Stimulated activated CD8-positive, alpha-beta memory T cell treated with anti-CD3 and anti-CD28 coated beads, Interleukin-4, amount 100 ng/mL, for 4 hours (primary cell): ENCODE measurements at places on chromosomes 4 and X.

DNA sequence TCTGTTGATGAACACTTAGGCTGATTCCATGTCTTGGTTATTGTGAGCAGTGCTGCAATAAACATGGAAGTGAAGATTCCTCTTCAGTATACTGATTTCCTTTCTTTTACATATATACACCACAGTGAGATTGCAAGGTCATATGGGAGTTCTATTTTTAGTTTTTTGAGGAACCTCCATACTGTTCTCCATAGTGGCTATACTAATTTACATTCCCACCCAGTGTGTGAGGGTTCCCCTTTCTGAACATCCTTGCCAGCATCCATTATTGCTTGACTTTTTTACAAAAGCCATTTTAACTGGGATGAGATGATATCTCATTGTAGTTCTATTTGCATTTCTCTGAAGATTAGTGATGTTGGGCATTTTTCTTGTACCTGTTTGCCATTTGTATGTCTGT lies 80.5 kb upstream of the GALNT7 start:
- DNase-seq: no peak

DNA sequence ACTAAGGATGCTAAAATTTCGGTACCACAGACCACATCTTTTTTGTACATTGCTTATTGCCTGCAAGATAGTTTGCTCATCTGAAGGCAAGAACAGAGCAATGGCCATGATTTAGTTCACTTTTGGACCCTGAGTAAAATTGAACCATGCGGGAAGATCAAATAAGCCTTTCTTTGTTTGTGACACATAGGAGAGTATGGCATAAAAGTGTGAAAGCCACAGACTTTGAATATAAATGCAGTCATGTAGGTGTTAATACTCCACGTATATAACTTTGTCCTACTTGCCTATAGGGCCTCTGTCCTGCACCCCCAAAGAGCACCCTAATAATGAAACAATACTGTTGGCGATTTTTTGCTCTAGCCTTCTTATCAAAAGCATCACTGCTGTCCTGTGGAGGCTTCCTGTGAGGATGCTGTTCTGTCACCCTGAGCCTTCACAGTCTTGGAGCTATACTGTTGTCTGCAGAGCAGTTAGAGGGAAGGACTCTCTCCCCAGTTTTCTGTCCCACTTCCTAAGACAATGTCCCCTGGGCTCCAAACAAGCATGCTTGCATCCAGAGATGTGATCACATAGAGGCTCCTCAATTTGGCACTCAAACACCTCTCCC lies 10.2 kb upstream of the CXCL13 start:
- DNase-seq: no peak

DNA sequence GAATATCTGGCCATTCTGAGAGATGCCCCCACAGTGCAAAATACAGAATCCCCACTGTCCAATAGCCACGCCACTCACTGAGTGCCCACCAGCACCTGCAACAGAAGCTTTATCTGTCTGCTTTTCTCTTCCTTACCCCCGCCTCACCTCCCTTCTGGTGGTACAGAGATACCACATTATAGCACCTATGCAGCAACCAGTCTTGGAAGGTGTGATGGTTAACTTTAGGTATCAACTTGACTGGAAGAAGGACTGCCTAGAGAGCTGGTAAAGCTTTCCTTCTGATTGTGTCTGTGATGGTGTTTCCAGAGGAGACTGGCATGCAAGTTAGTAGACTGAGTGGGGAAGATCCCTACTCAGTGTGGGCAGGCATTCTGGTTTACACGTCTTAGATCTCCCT lies 61.8 kb upstream of the TXK start:
- DNase-seq: no peak

DNA sequence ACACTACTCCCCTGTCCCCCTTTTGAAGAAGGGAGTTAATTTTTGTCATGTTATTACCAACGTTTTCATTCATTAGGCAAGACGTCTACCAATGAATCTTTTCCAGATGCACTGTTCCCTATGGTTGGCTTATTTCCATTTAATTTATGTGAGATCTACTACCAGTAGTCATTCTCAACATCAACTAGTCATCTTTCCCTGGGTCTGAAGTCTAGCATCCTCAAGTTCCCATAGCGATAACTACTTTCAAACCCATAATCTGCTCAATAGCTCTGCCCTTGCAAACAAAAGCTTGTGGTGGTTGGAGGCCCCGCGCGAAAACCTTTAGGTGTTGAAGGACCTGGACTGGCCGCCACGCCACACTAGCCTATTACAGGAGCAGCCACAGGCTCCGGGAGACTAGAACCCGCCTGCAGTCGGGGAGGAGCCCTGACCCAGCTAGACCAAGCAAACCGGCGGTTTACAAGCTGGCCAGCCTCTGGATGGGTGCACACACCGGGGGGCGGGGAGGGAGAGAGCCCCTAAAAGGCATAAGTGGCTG lies 746 bp downstream of the PPAT start:
- DNase-seq: no peak

DNA sequence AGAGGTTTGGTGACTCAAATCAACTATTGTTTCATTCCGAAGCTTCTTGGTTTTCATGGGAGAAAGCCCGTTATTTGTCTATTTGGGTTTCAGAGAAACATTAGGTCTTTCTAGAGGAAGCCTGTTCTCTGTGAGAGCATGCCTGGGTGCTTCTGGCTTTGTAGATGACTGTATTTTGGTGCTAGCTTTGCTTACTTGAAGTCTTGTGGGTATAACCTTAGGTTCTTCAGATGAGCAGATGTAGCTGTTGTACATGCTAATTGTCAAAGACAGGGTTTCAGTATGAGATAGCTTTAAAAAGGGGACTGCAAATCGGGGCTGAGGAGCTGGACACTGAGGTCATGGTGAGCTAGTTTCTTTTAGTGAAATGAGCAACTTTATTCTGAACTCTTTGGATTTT lies 7.9 kb upstream of the STOX2 start:
- DNase-seq: no peak

DNA sequence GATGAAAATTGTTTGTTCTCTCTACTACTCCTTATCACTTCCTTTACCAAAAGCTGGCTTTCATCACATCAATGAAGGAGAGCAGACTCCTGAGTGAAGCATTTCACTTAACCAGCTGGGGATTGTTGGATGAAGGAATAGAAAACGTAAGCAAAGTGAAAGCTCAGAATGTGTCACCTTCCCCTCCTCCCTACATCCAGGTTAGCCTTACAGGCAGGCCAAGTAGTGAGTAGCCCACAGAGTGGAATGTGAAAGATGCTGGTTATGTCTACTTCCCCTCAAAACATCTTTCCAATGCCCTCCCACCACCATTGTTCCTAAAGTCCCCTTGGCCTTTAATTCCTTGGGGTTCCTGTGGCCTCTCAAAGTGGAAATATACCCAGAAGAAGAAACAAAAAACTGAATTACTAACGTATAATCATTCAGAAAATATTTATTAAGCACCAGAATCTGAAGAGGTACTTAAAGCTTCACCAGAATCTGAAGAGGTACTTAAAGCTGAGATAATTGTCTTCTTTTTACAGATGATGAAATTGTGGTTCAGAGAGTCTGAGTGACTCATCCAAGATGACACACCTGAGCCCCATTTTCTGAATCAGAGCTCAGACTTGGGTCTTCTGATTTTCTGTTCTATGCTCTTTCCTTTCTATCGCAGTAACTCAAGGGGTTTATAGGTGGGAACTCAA lies 6.5 kb downstream of the P2RY4 start:
- no peak for DNase-seq

DNA sequence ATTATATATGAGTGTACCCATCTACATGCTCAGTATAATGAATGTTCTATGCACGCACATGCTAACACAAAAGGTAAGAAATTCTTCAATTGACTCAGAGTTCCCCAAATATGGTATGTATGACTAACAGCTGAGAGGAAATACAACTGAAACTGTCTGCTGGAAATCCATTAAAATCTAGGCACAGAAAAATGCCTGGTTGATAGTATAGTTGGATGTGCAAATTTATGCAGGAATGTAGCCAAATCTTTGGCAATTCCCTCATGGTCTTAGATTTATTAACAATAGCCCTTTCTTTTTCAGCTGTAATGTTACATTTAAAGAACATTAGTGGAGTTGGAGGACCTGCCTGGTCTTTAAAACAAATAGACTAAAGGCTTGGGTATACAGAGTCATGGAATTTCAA lies 5.5 kb downstream of the CAMK2D start:
- DNase-seq: no peak

DNA sequence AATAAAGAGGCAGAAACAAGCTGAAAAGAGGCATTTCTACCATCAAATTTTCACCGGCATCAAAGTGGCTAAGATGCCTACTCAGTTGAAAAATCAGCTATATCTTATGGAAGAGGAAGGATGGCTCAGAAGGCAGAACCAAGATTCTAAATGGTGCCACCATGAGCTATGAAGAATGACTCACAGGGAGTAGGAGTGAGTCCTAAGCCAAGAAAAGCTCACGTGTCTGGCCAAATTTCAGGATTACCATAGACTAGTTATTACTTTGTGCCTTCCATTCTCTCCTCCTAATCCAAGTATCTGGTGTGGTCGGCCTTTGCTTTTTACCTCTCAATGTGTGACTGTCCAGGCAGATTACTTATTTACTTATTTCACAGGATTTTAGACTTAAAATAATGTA lies 54.8 kb downstream of the BMP3 start:
- DNase-seq: no peak

DNA sequence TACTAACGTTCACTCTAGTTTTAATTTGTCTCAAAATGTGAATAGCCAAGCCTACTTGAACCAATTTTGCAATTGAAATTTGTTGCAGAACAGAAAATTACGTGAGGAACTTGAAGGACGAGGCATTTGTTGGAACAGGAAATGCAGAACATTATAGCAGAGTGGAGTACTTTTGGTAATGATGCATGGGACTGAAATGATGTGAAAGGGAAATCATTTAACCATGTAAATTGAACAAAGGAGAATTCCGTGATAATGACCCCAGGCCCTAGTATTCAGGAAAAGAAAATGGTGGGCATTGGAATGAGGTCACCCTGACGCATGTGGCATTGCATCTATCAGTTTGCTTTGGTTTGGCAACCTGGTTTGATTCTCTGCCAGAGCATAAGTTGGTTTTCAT lies 44.9 kb upstream of the BEND4 start:
- no peak for DNase-seq

GRCh38 chrX:23552303-23552702 lies 115.0 kb upstream of the PRDX4 start:
- no peak for DNase-seq

GRCh38 chr4:70508801-70509200 lies 9.6 kb upstream of the AMTN start:
- no peak for DNase-seq

DNA sequence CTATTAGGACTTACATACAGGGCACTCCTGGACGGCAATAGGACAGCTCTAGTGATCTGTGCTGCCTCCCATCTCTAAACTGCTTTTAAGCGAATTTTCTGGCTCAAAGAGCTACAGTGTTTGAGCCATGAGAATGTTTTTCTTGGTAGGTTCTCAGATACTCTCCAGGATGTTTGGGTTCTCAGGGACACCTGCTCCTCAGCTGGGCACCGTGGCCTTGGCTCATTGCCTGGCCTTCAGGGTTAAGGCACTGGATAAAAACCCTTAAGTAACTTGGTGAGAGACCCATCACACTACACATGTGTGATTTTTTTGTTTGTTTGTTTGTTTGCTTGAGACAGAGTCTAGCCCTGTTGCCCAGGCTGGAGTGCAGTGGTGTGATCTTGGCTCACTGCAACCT lies 38.5 kb upstream of the HERC5 start:
- no peak for DNase-seq

- DNase-seq: no peak
Measured at GRCh38 chrX:9249051-9249846, 215.3 kb upstream of the FAM9B start.

GRCh38 chr4:114400531-114400930 lies 198.1 kb upstream of the UGT8 start:
- no peak for DNase-seq

DNA sequence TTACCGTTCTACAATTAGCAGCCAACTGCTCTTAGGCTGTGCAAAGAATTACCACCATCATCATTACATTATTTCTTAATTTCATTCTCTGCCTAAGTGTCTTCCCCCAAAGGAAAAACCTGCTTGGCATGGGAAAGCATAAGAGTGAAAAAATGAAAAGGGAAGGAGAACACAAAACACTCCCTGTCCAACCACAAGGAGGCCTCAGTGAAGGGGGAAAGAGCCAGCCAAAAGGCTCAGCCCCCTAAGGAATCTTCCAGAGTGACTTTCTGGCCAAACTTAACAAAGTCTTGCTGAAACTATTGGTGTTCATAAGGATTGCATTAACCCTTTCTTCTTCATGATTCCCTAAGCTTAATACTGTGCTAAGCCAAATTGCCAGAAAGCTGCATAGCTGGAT lies 287.4 kb downstream of the SMARCA1 start:
- no peak for DNase-seq

- no peak for DNase-seq
Measured at GRCh38 chr4:137310593-137311490, 221.5 kb downstream of the PCDH18 start.

DNA sequence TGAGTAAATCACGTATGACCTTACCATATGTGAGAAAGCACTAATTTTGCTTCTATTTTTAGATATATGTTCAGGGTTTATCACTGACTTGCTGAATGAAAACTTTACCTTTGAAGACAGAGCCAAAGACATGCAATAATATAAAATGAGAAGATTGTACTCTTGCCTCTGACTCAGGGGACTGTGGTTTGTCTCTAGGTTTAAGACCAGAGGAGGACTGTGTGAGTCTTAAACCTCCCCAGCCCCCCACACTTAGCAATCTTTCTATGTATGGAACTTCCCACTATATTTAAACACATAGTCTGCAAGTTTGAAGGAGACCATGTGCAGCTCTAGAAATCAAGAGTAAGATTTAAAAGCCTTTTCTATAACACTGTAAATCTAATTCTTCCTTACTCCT lies 368.7 kb upstream of the FAM241A start:
- no peak for DNase-seq

GRCh38 chrX:119753639-119754257 lies 4.6 kb upstream of the SOWAHD start:
- no peak for DNase-seq

DNA sequence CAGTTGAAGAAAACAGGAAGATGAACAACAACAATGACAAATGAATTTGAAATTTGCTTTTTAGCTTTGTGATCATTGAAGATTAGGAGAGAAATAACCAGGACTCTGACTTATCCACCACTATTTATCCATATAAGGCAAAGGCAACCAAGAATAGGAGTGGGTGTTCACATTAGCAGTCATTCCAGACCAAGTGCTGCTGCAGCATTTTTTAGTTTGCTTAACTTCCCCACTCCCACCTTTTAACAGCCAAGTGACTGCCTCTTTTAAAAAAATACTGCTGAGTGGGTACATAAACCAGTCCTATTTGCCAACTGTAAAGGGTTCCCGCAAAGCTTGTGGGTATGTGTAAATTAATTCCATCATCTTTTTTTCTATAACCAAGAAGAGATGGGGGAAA lies 230.9 kb downstream of the IQCM start:
- DNase-seq: no peak

GRCh38 chr4:41024556-41025491 lies 189.5 kb downstream of the APBB2 start:
- DNase-seq: no peak

DNA sequence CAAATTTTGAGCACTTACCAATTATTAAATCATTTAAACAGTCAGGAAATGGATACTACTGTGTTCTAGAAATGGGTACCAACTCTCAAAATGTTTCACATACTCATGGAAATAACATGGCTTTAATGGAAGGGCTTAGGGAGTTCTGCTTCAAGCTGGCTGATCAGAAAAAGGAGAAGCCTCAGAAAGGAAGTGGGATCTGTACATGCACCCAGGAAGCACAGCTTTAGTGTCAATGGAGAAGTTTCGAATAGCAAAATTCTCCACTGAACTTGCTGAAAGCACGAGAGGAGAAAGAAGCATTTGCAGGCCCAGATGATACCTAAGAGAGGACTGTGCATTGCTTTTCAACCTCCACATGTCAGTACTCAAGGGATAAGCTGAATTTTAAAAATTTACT lies 11.1 kb upstream of the HS3ST1 start:
- DNase-seq: no peak

- no peak for DNase-seq
Measured at GRCh38 chr4:121861426-121861825, 8.8 kb downstream of the BBS7 start.
